RWPE1 (cell line): ENCODE measurements at places on chromosomes 4 and X.

DNA sequence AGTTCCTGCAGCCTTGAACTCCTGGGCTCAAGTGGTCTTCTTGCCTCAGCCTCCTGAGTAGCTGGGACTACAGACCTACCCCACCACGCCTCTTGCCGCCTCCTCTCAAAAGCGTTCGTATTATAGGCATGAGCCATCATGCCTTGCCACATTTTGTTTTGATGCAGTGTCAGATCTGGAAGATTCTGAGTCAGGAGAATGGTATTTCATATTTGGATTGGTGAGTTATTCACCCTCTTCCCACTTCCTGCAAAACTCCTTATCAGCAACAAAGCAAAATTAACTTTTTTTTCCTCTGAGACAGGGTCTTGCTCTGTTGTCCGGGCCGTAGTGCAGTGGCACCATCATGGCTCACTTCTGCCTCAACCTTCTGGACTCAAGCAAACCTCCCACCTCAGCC lies 29.6 kb downstream of the REST start:
- DNase-seq, result peak; percentile 78

GRCh38 chrX:120238933-120239332 lies 11.7 kb upstream of the ZBTB33 start:
- DNase-seq, result no peak

- peak; percentile 43 for DNase-seq
These were observed 74.2 kb upstream of the DMD start for GRCh38 chrX:33285550-33285949.

DNA sequence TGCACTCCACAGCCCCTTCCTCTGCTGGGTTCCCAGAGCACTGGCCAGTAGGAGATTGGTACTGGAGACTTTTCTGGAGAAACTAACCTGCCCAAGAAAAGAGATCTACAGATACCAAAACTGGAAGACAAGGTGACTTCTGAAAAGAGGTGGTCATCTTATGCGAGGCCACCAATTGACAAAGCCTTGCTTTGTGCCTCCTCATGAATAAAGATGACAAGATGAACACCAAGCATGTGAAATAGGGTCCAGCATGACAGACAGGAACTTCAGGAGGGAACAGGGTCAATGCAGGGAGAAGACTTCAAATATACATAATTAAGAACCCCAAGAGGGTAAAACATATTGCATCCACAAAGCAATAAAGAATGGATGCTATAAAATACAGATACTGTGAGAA lies 137.9 kb downstream of the APBB2 start:
- no peak for DNase-seq

GRCh38 chr4:74433541-74434172 lies 11.3 kb upstream of the AREG start:
- no peak for DNase-seq
